ENCODE measurements at places on chromosomes 2 and 18. TPM values are rescaled to one million over a fixed set of nuclear protein-coding genes. Genes with fewer than 3 reads are reported as not detected.

DNA sequence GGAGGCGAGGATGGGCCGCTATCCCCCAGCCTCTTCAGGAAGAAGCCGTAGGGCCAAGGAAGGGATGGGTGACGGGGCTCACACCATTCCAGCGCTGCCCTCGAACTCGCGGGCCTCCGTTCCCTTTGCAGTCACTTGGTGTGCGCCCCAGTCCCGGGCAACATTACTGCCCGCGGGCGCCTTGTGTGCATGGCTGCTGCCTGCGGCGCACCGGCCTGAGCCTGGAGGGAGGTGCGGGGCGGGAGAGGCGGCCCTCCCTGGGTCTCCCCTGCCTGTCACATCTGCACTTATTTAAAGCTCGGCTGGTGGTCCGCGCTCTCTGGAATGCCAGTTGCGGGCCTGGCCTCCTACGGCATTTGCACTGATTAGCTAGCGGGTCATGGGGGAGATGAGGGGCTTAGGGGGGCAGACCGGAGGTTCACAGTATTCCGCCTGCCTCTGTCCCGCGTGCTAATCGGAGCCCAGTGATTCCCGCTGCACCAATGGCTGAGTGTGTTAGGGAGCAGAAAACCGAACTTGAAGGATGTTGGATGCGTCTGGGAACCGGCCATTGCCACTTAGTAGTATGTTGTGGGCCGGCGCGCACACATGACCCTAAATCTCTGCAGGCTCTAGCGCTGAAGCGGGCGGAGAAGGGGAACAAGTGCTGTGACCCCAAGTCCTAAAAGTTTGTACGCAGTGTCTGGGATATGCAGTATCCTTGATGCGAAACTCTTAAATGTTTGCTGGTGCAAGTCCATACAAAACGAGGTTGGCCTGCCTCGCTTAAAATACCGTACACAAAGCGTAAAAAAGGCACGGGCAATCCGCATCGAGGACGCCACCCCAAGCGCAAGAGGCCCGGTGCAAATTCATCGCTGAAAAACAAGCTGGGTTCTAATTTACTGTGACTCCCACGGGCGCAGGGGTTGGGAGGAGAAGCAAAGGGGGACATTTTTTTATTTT, 161.2 kb upstream of the SIX2 start:
- DNase-seq: no peak

- peak; percentile 34 for DNase-seq
Measured at GRCh38 chr2:195590199-195590860, 66.7 kb upstream of the SLC39A10 start.

DNA sequence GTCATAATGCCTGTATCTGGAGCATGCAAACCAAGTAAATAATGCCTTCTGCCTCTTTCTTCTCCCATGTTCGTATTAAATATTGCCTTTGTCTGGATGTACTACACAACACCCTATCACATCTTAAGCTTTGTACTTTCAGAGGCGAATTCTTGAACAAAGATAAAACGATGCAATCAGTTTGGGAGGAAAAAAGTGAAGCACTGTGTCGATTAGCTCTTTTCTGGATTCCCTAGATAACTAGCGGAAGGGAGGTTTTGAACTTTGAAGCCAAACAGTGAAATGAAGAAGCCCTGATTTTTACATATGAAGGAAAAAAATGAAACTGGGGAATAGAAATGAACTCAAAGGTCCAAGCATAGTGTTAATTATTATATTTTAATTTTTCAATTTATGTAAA, 44.7 kb downstream of the CAVIN2 start:
- no peak for DNase-seq

DNA sequence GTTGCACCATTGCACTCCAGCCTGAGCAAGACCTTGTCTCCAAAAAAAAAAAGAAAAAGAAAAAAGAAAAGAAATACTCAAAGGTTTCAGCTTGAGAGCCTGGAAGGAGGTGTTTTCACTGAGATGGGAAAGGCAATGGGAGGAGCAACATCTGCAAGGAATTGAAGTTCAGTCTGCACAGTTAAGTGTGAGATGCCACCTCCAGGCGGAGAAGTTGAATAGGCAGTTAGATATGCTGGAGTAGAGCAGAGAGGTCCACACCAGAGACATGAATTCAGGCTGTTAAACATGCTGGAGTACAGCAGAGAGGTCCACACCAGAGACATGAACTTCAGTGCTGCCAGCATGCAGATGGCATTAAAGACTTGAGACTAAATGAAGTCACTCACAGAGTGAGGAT, 41.4 kb upstream of the DTNB start:
- no peak for DNase-seq

GRCh38 chr2:7019191-7019590, 102.0 kb downstream of the RNF144A start:
- DNase-seq: no peak

- DNase-seq: no peak
Measured at GRCh38 chr2:109700680-109701274, 86.6 kb downstream of the SOWAHC start.

DNA sequence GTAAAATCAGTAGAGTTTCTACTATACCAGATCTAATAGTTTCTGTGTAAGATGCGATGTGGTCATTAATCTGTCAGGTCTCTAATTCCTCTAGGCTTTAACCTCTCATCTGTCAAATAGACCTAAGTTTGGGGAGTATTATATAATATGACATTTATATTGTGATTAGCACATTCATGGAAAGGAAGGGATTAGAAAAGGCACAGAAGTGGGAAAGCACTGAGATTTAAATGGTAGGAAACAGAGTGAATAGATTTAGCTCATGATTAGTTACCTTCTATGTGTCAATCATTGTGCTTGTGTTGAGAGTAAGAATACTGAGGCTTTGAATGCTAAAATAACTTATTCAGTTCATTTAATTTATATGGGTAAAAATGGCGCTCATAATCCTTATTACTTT, 118.0 kb downstream of the LRP1B start:
- DNase-seq: no peak

DNA sequence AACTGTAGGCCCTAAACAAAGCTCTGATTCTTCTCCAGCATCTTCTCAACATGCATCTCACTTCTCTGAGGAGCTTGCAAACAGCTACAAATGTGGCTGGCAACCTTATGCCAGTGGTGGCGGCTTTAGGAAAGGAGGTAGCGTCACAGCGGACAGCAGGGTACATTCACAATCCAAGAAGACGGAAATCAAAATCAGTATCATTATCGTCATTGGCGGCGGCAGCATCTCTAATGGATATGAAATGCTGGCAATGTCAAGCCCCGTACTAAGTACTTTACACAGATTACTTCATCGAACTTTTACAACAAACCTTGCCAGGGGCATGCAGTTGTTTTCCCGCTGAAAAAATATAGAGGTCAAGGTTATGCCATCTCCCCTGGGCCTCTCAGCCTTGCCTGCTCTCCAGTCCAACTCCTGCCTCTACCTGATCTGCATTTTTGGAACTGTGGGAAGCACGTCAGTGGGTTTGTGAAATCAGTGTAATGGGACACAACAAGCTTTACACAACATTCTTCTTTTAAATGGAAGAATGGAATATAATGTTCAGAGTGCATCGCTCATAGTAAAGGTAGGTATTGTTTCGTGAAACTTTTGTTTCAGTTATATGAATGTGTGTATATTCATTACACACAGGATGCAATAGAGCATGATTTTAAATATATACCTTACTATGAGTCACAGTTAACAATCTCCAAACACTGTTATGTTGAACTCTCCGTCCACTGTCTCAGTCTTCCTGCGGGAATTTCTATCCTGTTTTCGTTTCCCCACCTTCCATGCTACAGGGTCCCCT, 152.9 kb downstream of the TTC32 start:
- DNase-seq: no peak

GRCh38 chr2:95225658-95226057, 18.3 kb downstream of the ZNF892 start:
- no peak for DNase-seq

- no peak for DNase-seq
Measured at GRCh38 chr2:55101466-55101865, 51.2 kb upstream of the RTN4 start.

DNA sequence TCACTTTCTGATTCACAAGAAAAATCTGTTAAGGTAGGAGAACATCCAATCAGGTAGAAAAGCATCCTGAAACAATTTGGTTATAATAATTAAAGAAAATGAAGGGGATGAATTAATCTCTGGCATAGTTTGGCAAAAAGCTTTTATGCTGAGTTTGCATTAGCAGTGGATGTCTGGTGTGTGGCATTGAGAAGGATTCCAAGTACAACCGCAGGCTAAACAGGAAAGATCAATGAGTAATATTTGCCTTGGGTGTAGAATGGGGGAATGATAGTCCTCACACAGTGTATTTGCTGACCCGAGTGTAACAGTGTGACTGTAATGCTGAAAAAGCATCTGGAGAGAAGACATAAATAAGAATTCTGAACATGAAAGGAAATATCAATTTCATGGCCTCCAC, 68.3 kb upstream of the SESTD1 start:
- DNase-seq: no peak

DNA sequence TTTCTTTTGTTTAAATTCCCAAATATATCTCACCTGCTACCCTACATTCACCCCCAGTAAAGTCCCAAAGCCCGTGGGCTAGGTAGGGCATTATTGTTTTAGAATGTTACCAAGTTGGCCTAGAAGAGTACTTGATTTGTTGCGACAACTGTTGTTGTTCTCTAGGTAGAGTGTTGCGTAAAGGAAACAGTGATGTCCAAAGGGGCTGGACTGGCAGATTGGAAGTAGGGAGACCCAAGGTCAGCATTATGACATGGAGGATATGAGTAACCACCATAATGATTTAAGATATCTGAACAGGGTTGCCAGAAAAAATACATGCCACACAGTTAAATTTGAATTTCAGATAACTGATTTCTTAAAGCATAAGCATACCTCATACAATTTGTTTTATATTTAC, 39.2 kb downstream of the SCN1A start:
- peak; percentile 83 for DNase-seq

- no peak for DNase-seq
Measured at GRCh38 chr2:174332217-174332963, 2.4 kb upstream of the SP9 start.

GRCh38 chr2:119489232-119489952, 34.9 kb downstream of the SCTR start:
- DNase-seq: no peak

- DNase-seq: no peak
Measured at GRCh38 chr2:241545523-241546473, 12.7 kb upstream of the BOK start.

DNA sequence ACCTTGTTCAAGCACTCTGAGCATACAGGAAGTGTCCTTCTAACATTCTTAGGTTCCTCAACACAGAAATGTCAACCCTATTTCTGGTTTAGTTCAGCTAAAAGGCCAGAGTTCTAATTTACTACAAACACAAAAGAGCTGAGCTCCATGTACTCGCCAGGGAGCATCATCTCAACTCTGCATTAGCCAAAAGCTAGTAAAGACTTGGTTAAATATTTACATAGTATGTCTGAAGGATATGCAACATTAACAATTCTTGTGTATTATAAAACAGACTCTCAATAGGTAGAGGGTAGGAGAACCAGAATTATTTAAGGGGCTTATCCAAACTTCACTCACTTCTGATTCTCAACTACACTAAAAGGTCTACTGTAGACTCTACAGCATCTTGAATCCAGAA, 154.6 kb downstream of the THADA start:
- DNase-seq: no peak

DNA sequence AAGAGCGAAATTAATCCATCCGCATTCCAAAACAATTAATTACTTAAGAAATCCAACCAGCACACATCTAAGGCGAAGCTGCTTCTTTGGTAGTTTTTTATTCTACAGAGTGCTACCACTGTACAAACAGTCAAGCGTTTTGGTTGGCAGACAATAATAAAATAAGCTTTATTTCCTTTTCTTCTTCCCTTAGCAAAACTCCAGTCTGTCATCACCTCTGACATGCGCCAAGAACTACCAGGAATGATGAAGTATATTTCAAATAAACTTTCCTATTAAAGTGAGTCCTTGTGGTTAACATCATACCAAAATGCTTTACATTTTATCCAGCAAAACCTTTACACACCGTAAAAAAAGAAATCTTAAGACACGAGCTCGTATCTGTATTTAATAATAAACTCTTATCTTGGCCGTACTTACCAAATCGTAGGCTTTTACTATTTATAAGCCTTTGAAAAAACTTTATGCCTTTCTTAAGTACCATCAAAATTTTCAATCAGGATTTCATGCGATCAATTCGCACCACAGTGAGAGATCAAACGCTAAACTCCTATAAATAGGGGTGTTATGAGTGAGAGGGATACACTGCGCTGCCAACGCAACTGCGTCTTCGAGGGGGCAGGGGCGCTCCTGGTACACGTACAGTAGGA, 1.3 kb downstream of the ATL2 start:
- peak; percentile 58 for DNase-seq

DNA sequence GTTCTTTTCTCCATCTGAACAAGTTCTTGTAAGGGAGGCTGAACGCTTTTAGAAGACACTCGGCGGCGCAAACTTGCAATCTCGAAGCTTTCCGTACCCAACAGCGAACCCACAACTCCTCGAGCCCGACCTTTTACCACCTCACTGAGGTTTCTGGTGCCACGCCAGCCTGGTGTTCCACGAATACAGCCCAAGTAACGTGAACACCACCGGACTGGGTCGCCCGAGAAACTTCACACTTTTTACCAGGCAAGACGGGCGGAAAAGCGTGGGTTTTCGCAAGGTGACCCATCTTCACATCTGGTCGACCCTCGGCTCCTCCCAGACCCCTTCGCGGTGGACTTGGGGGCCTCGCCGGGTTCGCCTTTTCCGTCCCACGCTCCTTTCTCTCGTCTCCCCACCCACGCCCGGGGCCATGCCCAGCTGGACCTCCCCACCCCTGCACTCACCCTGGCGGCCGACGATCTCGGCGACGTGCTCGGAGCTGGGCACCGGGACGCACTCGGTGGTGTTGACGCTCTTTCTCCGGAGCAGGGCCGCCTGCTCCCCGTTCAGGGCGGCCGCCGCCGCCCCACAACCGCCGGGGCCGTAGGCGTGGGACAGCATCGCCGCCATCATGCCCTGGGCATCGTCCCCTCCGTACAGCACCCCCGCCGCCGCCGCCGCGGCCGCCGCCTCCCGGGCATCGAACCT, 1.2 kb downstream of the MEX3C start:
- DNase-seq: peak; percentile 28

GRCh38 chr18:35137632-35138031, 96.4 kb downstream of the MAPRE2 start:
- no peak for DNase-seq

DNA sequence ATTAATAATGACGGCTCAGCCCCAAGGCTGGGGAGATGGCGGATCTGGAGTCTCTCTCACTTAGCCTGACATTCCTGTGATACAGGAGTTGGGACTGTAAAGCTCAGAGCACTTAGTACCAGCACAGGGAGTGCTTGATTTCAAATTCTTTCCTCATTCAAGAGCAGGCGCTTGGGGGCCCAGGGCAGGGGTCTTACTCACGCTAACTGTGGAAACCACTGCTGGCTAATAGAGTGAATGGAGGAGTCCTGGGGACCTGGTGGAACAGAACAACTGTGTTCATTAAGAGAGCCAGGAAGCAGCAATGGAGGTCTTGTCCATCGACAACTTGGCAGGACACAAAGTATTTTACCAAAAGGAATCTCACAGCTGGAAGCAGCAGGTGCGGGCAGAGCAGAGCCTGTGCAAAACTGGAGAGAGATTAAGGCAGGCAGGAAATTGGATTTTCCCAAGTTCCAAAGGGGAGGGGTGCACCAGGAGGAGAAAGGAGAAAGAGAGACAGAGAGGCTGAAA, 358.9 kb downstream of the TNS1 start:
- DNase-seq: no peak

TLX2 gene
- not detected for total RNA-seq

PRKAG3 gene
- 0.41 TPM for total RNA-seq

PROKR1 gene
- total RNA-seq: not detected

NPPC gene
- total RNA-seq: not detected

RESP18 gene
- total RNA-seq: not detected

FAM110C gene
- not detected for total RNA-seq

ASB18 gene
- total RNA-seq: not detected

TFCP2L1 gene
- total RNA-seq: under 0.01 TPM

CDKL4 gene
- 0.90 TPM for total RNA-seq

All from fibroblast of the aortic adventitia (primary cell).